ENCODE measurements at places on chromosomes 1 and 21.

DNA sequence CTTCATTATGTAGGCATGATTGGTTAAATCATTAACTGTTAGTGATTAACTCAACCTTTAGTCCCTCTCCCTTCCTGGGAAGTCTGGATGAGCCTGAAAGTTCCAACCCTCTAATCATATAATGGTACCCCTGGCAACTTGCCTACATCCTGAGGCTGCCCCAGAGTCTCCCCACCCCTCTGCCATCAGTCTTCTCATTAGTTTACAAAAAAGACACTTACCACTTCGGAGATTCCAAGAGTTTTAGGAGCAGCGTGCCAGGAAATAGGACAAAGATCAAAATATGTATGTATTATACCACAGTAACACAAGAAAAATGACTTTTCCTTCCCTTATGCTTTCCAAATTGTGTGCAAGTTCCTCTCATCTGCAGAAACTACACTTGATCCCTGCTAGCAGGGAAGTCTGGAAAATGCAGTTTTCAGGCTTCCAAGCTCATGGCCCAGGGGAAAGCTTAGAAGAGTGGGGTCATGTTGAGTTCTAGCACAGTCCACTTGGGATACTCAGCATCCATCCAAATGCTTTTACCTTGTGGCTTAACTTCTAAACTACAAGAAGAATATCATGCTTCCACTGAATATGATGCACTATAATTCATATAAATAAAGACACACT, 64.6 kb upstream of the PPIH start:
- peaks cover 14% of the 10 kb centered on the region for H3K36me3 ChIP-seq
- no peaks in the 10 kb centered on the region for H3K4me1 ChIP-seq
- H3K4me3 ChIP-seq: no peak overlapping the region
- no peak overlapping the region for H3K27ac ChIP-seq

- H3K4me1 ChIP-seq: peaks cover 38% of the 10 kb centered on the region
- no peak for DNase-seq
- H3K27me3 ChIP-seq: no peaks in the 10 kb centered on the region
- H3K27ac ChIP-seq: peak overlapping the region; percentile 60
- H3K36me3 ChIP-seq: peaks cover 47% of the 10 kb centered on the region
- no peak overlapping the region for H3K4me3 ChIP-seq
Observed at GRCh38 chr21:42681296-42682206, 28.1 kb downstream of the PDE9A start.

GRCh38 chr1:204446413-204447111, 34.9 kb upstream of the PPP1R15B start:
- peak overlapping the region; percentile 85 for H3K27ac ChIP-seq
- no peaks in the 10 kb centered on the region for H3K27me3 ChIP-seq
- peak; percentile 78 for DNase-seq
- H3K36me3 ChIP-seq: peaks cover 63% of the 10 kb centered on the region

- peak overlapping the region; percentile 97 for H3K27ac ChIP-seq
- peaks cover 73% of the 10 kb centered on the region for H3K4me1 ChIP-seq
- DNase-seq: no peak
- H3K27me3 ChIP-seq: no peaks in the 10 kb centered on the region
Observed at GRCh38 chr1:225999912-226000337, 782 bp upstream of the SDE2 start.

DNA sequence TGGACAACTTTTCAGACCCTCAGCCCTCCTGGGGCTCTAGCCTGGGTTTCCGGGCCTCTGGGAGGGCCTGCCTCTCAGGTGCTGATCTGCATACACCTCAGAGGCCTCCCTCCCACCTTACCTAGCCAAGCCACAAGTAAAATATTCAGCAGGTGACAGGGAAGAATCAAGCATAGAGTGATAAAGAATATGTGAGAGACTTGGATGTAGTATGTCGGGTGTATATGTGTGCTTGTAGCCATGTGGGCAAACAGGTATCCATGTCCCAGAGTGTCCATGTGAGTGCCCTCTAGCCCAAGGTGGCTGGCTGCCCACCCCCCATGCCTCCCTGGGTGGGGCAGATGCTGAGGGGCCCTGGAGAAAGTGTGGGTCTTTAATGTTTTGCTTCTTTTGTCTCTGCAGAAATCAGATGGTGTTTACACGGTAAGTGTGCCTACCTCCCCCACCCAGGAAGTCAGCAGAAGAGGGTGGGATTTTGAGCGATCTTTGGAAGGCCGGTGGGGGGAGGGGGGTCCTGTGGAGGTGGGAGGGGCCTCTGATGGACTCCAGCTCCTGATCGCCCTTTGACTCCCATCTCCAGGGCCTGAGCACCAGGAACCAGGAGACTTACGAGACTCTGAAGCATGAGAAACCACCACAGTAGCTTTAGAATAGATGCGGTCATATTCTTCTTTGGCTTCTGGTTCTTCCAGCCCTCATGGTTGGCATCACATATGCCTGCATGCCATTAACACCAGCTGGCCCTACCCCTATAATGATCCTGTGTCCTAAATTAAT, 3.4 kb downstream of the FCER1G start:
- peaks cover 10% of the 10 kb centered on the region for H3K27me3 ChIP-seq
- no peak overlapping the region for H3K27ac ChIP-seq
- peaks cover 42% of the 10 kb centered on the region for H3K4me1 ChIP-seq
- H3K4me3 ChIP-seq: no peak overlapping the region
- DNase-seq: no peak

DNA sequence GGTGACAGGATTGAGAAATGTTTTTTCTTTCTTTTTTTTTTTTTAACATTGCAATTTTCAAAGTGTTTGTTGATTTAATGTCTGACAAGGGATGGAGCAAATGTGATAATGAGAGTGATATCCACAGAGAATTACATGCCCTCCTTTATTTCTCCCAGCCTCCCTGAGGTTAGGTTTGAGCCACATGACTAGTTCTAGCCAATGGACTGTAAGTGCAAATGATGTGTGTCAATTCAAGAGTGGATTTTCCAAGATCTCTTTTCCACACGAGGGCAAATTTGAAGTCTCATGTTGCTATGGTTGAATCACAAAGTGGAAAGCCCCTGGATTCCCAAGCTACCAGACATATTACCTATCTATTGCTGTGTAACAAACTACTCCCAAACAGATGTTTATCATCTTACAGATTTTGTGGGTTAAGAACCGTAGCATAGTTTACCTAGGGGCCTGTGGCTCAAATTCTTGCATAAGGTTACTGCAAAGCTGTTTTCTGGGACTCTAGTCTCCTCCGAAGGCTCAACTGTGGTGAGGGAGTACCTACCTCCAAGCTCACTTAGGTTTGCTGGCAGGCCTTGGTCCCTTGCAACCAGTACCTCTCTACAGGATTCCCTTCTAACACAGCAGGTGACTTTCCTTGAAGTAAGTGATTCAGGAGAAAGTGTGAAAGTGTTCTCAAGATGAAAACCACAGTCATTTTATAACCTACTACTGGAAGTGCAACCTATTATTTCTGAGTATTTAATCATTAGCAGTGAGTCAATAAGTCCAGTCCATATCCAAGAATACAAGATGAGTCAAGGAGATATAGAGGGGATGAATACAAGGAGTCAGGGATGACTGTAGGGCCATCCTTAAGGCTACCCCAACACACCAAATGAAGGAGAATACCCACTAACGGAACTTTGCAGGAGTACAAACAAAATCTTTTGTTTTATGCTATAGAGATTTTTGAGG, 533.6 kb downstream of the PTPRC start:
- H3K36me3 ChIP-seq: no peaks in the 10 kb centered on the region
- H3K4me1 ChIP-seq: peaks cover 18% of the 10 kb centered on the region
- no peaks in the 10 kb centered on the region for H3K27me3 ChIP-seq
- no peak overlapping the region for H3K4me3 ChIP-seq
- no peak for DNase-seq

DNA sequence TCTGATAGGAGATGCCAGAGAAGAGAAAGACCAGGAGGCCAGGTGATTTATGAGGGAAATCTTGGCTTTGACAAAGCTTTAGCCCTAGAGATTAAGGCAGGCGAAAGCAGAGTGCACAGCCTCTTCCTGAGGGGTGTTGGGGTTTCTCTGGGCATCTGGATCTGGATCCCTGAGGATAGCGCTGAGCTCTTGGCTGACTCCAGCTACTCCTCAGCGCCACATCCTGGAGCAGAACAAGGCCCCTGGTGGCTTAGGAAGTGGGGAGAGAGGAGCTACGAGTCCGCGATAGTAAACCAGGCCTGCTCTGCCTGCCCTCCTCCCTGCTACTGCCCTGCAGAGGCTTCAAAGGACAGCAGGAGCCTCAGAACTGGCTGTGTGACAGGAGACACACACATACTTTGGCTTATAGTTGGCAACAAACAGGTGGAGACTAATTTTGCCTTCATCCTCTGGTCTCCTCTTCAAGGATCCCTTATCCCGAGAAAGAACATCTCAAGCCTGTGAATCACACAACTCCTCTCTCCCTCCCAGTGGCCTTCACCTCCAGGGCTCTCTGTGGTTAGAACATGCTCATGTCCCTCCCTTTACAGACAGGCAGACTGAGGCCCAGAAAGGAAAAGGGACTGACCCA, 66.9 kb downstream of the TRABD2B start:
- H3K36me3 ChIP-seq: no peaks in the 10 kb centered on the region
- H3K27ac ChIP-seq: no peak overlapping the region
- H3K4me3 ChIP-seq: no peak overlapping the region
- no peak for DNase-seq

DNA sequence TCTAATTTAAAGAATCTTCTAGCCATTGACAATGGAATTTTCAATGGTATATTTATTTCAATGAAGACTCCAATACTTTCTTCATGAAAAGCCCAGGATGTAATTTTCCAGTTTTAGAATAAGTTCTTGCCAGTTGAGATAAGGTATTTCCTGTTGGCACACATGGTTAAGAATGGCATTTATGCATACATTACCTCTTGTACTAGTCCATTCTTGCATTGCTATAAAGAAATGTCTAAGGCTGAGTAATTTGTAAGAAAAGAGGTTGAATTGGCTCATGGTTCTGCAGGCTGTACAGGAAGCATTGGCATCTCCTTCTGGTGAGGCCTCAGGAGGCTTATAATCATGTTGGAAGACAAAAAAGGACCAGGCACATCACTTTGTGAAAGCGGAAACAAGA, 1179.6 kb downstream of the AMY1C start:
- H3K36me3 ChIP-seq: no peaks in the 10 kb centered on the region
- no peak for DNase-seq
- peaks cover 6% of the 10 kb centered on the region for H3K27me3 ChIP-seq
- H3K27ac ChIP-seq: no peak overlapping the region

- H3K27ac ChIP-seq: no peak overlapping the region
- H3K4me3 ChIP-seq: peak overlapping the region; percentile 49
- no peak for DNase-seq
- no peaks in the 10 kb centered on the region for H3K36me3 ChIP-seq
- peaks cover 10% of the 10 kb centered on the region for H3K27me3 ChIP-seq
Observed at GRCh38 chr1:10901091-10901890, 104.8 kb upstream of the CASZ1 start.

GRCh38 chr1:46697053-46697452, 21.9 kb downstream of the EFCAB14 start:
- no peaks in the 10 kb centered on the region for H3K4me1 ChIP-seq
- peaks cover 24% of the 10 kb centered on the region for H3K36me3 ChIP-seq
- DNase-seq: no peak
- no peak overlapping the region for H3K4me3 ChIP-seq

GRCh38 chr1:202029171-202029665, 18.8 kb downstream of the ELF3 start:
- no peaks in the 10 kb centered on the region for H3K36me3 ChIP-seq
- H3K4me3 ChIP-seq: no peak overlapping the region
- H3K27me3 ChIP-seq: peaks cover 15% of the 10 kb centered on the region
- H3K27ac ChIP-seq: peak overlapping the region; percentile 53
- no peak for DNase-seq

DNA sequence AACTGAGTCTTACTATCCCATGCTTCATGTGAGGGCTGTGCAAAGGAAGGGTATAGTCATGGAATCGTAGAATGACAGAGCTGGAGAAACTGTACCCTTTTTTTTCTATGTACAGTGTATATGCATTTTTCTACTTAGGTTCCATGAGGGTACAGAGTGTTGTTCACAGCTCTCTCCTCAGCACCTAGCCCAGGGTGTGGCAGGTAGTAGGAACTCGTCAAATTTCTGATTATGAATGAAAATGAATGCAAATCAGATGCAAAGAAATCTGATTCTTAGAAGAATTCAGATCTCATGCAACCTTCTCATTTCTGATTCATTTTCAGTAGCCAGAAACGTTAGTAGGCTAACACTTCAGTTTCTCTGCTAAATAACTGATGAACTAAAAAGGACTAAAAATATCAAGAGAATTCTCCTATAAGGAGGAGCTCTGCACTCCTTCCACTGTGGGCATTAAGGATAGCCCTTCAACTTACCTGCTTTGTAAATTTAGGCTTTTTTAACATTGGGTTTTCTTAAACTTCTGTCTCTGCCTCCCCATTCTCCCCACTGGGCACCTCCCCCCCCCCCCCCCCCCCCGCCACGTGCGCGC, 18.0 kb upstream of the HHAT start:
- peaks cover 19% of the 10 kb centered on the region for H3K27me3 ChIP-seq
- peak overlapping the region; percentile 36 for H3K27ac ChIP-seq
- DNase-seq: no peak
- peak overlapping the region; percentile 86 for H3K4me3 ChIP-seq
- H3K4me1 ChIP-seq: peaks cover 12% of the 10 kb centered on the region
- no peaks in the 10 kb centered on the region for H3K36me3 ChIP-seq
